ENCODE measurements at places on chromosomes 7 and 10.
A peak's percentile ranks its signal among the peaks of the same experiment; 100 is the strongest.

DNA sequence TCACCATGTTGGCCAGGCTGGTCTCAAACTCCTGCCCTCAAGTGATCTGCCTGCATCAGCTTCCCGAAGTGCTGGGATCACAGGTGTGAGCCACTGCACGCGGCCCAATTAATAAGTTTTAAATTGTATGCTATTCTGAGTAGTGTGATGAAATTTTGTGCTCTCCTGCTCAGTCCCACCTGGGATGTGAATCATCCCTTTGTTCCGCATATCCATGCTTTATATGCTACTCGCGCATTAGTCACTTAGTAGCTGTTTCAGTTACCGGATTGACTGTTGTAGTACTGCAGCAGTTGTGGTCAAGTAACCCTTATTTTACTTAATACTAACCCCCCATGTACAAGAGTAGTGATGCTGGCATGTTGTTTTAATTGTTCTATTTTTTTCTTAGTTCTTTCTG, 47.3 kb upstream of the OIT3 start:
- DNase-seq = no peak

DNA sequence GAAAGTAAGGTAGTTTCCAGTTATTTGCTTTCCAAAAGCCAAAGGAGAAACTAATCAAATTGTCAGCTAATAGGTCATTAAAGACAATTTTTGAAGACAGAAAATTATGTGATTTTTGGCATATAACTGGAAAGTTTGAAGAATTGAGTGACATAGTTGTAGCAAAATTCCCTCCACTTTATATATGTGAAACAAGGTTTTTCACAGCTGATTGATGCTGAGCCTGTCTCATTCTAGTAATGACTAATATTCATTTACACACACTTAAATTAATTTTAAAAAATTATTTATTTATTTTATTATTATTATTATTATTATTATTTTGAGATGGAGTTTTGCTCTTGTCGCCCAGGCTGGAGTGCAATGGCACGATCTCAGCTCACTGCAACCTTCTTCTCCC, 16.3 kb upstream of the SIRT1 start:
- DNase-seq = no peak

DNA sequence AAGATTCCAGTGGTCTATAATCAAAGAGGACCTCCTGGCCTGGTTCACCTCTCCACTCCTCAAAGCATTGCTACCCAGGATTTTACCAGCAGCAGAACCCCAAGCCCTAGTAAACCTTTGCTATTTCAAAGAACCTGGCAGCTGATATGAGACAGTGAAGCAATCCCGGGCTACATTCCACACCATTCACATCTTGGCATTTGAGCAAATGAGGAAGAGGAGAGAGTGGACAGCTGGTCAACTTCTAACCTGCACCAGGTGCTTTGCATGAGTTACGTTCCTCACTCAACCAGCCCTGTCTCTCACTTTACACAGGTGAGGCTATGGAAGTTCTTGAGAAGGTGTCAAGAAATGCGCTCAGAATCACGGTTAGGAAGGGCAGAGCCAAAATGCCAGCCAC, 1.1 kb downstream of the CCDC3 start:
- no peak for DNase-seq

GRCh38 chr7:3043544-3044371, at the start of gene CARD11:
CARD11 (minus strand) TSS chr7:3043867; CDS start chr7:2958506, 85,361 bp downstream.
- DNase-seq = peak; percentile 65

DNA sequence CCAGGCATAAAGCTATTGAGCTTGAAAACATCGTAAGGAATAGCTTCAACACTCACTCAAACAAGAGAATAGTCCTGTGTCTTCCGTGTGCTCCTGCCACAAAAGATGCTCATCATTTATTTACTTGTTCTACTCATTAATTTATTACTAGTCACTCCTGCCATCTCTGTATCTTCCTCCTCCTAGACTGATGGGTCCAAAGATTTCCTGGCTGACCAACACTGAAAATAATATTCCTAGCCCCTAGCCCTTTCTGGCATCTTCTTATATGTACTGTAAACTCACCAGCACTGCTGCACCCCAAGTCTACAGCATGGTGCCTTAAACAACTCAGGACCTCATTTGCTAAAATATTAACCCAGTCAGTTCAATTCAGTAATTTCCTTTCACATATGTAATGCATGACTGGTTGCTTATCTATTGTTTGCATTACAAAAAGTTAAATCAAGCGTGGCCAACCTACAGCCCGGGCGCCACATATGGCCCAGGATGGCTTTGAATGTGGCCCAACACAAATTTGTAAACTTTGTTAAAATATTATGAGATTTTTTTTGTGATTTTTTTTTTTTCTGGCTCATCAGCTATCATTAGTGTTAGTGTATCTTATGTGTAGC, 86.7 kb upstream of the GSDME start:
- DNase-seq = no peak

DNA sequence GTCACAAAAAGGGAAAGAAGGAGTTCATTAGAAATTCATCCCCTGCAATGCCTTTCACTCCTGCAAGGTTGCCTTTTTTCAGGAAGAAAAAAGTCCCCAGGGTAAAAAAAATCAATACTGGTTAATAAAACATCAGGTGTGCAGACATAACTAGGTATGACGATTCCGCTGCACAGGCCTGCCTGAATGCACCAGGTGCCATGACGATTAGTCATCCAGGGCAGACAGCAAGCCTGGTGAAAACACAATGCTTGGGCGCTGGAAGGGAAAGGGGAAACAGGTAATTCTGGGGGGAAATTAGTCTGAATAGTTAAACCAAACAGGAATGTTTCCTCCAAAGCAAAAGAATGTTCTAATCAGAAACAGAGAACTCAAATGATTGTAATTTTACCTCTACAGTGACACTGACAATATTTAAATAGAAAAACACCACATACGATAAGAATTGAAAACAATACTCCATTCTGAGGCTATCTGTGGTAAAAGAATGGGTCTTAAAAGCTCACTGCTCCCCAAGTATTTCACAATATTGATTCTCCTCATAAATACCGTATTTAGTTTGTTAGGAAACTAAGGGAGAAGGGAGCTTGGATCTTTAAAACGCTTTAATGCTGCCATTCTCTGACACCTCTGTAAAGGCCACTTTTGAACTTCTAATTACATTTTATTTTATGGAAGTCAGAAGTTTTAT, 45.2 kb downstream of the VPS41 start:
- no peak for DNase-seq

DNA sequence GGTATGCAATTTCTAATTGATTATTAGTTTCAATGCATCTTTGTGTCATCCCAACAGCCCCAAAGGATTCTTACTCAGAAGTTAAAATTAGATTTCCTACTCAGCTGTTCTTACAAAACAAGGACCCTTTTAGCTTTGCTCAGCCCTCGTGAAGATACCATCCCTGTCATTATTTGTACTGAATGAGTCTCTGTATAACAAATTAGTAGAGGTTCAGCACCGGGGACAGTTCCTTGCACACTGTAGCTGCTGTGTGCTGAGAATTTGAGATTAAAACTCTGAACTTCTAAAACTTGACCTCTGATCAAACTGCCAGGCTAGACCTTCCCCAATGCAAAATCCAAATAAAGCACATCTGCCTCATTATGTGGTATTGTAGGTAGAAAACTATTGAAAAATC, 299.1 kb downstream of the LHFPL3 start:
- no peak for DNase-seq

Data from stimulated activated CD4-positive, alpha-beta T cell treated with anti-CD3 and anti-CD28 coated beads, Interleukin-2, amount 100 ng/mL, for 24 hours (primary cell).